Subcutaneous adipose tissue (tissue), 4 donors: ENCODE measurements at places on chromosomes 2 and 18. TPM values are rescaled to one million over a fixed set of nuclear protein-coding genes. Genes with fewer than 3 reads are reported as not detected.

Gene MAL
- not detected for total RNA-seq

Gene EFHD1
- 41.2 TPM for total RNA-seq

Gene CELF4
- not detected for total RNA-seq

Gene TUBA4B
- not detected for total RNA-seq

Gene PLGLB1
- total RNA-seq, result 5.8 TPM

Gene COX7A2L
- 159 TPM for total RNA-seq

Gene RIOK3
- total RNA-seq, result 91.6 TPM

Gene XIRP2
- not detected for total RNA-seq

Gene EGR4
- total RNA-seq, result not detected

Gene ALPI
- not detected for total RNA-seq

Gene MAP3K19
- not detected for total RNA-seq

Gene TBR1
- not detected for total RNA-seq

Gene PSD4
- 7.7 TPM for total RNA-seq

Gene SALL3
- total RNA-seq, result not detected

Gene ZNF519
- total RNA-seq, result 7.5 TPM

Gene SULT1C3
- not detected for total RNA-seq

Gene ATP6V1C2
- total RNA-seq, result 2.5 TPM

Gene IL36G
- total RNA-seq, result not detected

Gene STPG4
- not detected for total RNA-seq

Gene WNT10A
- total RNA-seq, result not detected

Gene HOXD13
- not detected for total RNA-seq

Gene IL1RN
- total RNA-seq, result 0.98 TPM

Gene KLF7
- total RNA-seq, result 25.7 TPM

Gene LIMS3
- total RNA-seq, result not detected

Gene ZSWIM2
- total RNA-seq, result not detected

Gene UGT1A3
- total RNA-seq, result not detected

Gene UGT1A10
- total RNA-seq, result not detected

Gene MPP4
- not detected for total RNA-seq

Gene SGPP2
- not detected for total RNA-seq

Gene SLC14A1
- 0.19 TPM for total RNA-seq

Gene COL4A3
- total RNA-seq, result 0.19 TPM

Gene CTAGE1
- total RNA-seq, result not detected

Gene NGEF
- not detected for total RNA-seq

Gene CFC1
- not detected for total RNA-seq

Gene GLI2
- total RNA-seq, result 1.5 TPM

Gene ABCG5
- not detected for total RNA-seq

Gene GCKR
- 1.4 TPM for total RNA-seq

Gene ARID5A
- 12.6 TPM for total RNA-seq

Gene DYSF
- 26.6 TPM for total RNA-seq

Gene KCNS3
- total RNA-seq, result 3.6 TPM

Gene TMEFF2
- total RNA-seq, result not detected

Gene CRYGC
- total RNA-seq, result not detected

Gene OLA1
- 47.1 TPM for total RNA-seq

Gene CDH20
- total RNA-seq, result 5.1 TPM
